Stimulated activated CD4-positive, alpha-beta T cell treated with anti-CD3 and anti-CD28 coated beads, Interleukin-1b, Interleukin-23, amount 100 ng/mL, for 1 hour (primary cell): ENCODE measurements at places on chromosomes 4 and X.

GRCh38 chr4:22345678-22346077 lies 170.2 kb downstream of the ADGRA3 start:
- no peak for DNase-seq

- no peak for DNase-seq
Observed at GRCh38 chrX:123859409-123859845, 426 bp upstream of the XIAP start.

DNA sequence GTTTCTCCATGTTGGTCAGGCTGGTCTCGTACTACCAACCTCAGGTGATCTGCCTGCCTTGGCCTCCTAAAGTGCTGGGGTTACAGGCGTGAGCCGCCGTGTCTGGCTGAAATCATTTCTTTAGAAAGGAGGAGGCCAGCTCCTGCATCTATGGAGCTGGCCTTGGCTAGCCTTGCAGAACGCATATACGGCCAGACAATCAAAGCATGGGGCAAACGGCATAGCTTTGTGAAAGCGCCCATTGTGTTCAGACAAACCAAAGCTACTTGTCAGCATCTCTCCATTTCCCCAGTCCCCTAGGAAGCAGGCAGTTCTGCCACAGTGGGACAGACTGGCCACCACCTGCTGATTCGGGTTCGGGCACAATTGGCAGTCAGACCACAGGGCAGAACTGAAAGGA lies 48.9 kb upstream of the IQSEC2 start:
- no peak for DNase-seq

GRCh38 chrX:155767051-155767875 lies 113.9 kb upstream of the VAMP7 start:
- no peak for DNase-seq

DNA sequence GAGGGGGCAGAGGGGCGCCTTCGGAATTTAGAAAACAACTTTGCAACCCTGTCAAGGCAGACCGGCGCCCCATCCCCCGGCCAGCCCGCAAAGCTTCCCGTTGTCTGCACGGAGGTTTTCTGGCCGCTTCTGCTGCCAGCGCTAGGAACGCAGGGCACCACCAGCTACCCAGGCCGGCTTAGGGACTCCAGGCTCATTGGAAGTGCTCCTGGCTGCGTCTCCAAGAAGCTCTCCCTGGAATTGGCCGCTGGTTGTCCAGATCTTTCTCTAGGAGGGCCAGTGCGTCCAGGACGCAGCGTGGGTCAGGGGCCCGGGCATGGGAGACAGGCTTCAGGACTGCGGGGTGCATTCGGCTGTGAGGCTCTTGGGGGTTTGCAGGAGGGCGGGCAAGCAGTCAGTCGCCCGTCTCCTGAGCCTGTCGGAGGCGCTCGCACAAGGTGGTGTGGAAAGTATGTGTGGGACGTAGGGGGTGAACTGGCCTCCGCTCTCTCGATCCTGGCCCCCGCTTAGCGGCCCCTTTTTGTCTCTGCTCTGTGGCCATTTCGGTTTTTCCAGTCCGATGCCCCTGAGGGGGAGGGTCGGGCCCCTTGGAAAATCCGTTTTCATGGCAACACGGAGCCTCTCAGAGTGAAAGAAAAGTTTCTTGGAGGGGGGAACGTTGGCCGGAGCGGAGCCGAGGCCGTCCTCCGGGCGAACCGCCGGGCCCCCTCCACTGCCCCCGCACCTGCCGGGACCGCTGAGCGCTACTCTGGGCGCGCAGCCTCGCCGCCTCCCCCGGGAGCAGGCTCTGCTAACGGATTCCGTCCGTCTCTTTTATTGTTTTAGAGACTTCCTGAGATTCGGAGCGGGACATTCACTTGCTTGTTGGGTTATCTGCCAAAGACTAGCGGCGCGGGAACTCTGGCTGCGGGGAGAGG lies 810 bp upstream of the SOX3 start:
- DNase-seq: no peak

- DNase-seq: no peak
Observed at GRCh38 chr4:132299841-132300240, 849.3 kb upstream of the PCDH10 start.

GRCh38 chrX:129654652-129655546 lies at the start of gene APLN:
Gene APLN (minus strand): TSS chrX:129654956. CDS start chrX:129654630, 326 bp downstream.
- DNase-seq: no peak

- no peak for DNase-seq
Observed at GRCh38 chr4:104063341-104063740, 343.6 kb upstream of the TACR3 start.

DNA sequence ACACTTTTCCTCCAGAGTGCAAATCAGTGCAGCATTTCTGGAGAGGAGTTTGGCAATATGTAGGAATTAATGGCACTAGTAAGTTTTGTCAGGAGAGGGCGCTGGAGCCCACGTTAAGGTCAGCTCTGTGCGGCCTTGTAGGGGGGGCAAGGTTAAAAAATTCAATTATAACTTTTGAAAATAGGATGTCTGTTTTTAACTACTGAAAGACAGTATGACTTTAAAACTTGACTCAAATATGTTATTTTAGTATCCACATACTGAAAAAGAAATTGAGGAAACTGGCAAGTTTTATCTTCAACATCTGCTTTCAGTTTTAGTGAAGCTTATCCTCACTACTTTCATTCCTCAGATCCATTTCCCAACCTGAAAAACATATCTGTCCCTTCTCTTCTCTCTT lies 30.9 kb upstream of the HSD17B13 start:
- DNase-seq: no peak

GRCh38 chr4:137510557-137511265 lies 21.6 kb downstream of the PCDH18 start:
- no peak for DNase-seq
